Fibroblast of mammary gland (primary cell): ENCODE measurements at places on chromosomes 11 and 22.
A peak's percentile ranks its signal among the peaks of the same experiment; 100 is the strongest.

- DNase-seq: peak; percentile 73
Measured at GRCh38 chr11:95337175-95337957, 106.4 kb upstream of the SESN3 start.

- no peak for DNase-seq
Measured at GRCh38 chr11:121358760-121359159, 66.2 kb downstream of the SC5D start.

DNA sequence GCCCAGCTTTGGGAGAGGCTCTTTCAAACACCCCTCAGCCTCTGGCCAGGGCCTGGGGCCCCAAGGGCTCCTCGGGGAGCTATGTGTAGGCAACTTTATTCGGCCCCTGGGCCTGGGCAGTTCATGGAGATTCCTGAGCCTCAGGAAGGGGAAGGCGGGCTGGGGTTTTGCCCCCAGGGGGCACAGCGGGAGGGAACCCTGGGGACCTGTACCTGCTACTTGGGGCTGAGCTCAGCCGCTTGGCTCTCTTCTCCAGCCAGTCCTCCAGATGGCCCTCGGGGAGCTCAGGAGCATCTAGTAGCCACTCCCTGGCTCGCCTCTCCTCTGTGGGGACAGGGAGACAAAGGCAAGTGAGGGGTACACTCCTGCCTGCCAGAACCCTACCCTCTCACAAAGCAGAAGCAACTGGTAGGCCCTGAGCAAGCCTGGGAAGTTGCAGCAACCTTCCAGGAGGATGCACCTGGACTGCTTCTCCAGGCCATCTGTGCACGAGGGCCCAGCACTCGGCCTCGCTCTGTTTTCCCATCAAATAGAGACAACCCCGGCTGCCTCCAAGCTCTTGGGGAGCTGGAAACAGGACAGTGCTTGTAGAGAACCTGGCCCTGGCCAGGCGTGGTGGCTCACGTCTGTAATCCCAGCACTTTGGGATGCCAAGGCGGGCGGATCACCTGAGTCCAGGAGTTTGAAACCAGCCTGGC lies 18.5 kb downstream of the CABP7 start:
- no peak for DNase-seq

- DNase-seq: no peak
Measured at GRCh38 chr11:119523539-119524157, 100.7 kb upstream of the THY1 start.

GRCh38 chr11:99443276-99443675 lies 422.5 kb downstream of the CNTN5 start:
- DNase-seq: no peak

GRCh38 chr11:32262367-32262766 lies 171.5 kb downstream of the RCN1 start:
- DNase-seq: no peak

DNA sequence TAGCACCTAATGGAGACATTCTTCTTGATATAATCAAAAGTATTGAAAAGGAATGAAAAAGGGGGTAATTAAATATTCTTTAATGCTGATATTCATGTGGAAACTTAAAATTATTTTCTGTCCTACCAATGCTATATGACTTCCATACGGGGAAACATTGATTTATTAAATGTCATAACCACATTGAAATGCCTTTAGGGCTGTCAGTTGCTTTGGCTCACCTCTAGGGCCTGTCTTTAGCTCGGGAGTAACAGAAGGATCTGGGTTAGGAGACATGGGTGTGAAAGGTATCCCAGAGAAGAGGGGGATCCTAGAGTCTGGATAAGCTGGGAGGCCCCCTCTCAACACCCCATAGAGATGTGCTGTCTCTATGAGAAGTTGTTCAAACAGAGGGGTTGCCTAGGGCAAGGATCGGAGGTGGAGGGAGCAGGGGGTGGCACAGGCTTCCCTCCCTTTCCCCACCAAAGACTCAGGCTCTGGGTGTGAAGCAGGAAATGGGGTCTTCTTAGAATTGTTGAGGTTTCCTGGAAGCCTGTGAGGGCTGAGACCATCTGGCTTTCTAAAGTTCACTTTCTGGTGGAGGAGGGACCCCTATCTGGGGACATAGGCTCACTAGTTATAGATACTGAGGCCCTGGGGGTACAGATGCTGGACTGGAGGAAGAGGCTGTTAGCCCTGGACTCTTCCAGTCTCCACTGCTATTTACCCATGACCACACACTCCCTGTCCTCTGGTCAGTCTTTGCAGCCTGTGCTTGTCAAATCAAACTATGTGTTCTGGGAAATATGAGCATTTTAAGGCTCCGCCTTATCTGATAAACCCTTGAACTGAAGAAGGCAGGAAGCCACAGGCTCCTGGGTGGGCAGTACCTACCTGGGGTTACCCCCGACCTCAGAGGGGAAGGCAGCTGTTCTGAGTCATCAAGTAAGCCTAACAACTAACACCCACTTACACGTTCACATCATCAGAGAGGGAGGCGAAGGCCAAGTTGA lies 55.8 kb upstream of the RRAS2 start:
- peak; percentile 54 for DNase-seq

DNA sequence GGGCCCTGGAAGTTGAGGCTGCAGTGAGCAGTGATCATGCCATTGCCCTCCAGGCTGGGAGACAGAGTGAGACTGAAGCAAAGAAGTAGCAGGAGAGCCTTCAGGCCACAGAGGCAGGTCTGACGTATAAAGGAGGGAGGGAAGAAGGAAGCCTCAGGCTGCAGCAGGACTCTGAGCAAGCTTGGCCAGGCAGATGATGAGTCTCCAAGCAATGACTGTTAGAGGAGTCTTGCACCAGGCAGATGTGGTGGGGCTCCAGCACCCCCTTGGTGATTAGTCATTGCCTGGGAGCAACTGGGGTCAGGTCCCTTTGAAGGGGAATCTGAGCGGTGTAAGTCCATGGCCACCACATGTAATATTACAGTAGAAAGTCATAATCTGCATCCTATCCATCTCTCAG lies 36.6 kb upstream of the NFAM1 start:
- peak; percentile 44 for DNase-seq

DNA sequence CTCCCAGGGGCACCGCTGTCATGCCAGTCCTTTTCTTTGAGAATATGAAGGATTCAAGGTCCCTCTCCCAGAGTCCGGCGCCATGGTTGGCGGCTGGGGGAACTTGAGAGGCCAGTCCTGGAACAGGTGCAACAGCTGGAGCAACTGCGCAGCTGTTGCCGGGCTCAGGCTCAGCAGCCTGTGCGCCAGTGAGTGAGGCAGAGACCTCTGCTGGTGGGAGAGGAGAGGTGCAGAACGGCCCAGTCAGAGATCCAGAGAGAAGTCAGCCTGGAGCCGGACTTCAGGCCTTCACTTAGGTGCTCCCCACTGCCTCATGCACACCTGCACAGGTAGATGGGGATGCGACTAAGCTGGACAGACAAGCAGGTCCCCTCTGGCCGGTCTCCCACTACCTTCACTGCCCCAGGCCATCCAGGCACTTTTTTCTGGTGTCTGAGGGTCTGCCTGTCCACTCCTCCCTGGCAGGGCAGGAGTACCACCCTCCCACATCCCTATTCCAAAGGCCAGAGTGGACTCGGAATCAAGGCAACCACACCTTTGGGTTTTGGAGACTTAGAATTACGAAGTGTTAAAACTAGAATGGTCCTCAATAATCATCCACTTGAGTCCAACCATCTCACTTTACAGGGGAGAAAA lies 4.6 kb downstream of the CHRDL2 start:
- peak; percentile 71 for DNase-seq

DNA sequence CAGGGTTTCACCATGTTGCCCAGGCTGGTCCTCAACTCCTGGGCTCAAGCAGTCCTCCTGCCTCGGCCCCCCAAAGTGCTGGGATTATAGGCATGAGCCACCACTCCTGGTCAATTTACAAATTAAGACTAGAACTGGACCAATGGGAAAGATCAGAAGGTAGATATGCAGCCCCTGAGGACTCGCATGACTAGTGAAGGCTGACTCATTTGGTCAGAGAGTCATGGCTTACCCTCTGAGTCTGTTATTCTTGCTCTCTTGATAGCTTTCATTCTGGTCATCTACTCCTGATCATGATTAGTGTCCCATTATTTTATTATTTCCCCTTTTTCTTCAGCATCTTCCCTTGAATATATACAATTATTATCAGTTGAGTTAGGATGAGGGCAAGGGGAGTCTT lies 2.7 kb upstream of the LDHAL6A start:
- DNase-seq: peak; percentile 68

- no peak for DNase-seq
Measured at GRCh38 chr11:69434471-69434931, 47.0 kb upstream of the LINC01488 start.

DNA sequence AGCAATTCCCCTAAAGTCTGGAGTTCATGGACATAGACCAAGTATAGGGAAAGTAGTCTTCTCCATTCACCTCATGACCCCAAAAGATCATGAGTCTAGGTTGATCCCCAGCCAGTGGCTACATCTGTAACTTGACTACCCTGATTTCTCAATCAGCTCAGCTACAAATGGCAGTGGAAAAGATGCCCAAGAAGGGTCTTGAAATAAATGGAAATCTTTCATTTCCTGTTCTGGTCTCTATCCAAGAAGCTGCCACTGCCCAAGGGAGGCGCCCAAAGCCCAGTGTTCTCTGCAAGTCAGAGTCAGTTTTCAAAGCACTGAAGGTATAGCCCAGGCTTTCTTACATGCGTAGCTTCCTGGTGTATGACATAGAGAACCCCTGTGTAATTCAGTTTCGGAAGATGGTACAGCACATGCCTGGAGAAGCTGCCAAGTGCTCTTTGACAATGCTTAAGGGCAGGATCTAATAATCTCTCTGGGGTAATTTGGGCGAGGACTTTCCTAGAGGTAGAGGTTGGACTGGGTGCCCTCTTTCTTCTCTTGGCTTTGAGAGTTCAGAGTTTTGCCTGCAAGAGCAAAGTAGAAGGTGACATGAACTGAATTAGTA lies 101.1 kb downstream of the ADAMTS15 start:
- DNase-seq: peak; percentile 22

GRCh38 chr11:36409152-36409816 lies 100.8 kb downstream of the TRAF6 start:
- peak; percentile 17 for DNase-seq

DNA sequence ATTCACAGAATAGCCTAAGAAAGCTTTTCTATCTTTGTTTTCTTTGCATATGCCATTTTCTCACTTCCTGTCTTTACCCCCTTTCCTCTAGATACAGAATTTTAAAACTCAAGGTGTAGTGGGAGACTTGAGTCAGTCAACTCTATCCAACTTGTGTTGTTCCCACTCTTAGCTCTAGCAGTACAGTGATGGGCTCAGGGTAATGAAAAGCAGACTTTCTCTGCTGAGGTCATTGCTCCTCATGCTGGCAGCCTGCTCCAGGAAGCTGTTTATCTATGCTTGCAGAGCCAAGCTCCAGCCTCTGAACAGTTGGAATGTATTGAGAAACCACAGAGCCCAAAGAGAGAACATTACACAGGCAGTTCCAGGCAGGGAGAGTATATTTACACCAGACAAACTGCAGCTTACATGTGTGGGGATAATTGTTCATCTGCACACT lies 68.1 kb downstream of the CSTPP1 start:
- DNase-seq: peak; percentile 99

- no peak for DNase-seq
Measured at GRCh38 chr22:17706947-17707346, 67.3 kb downstream of the BID start.

DNA sequence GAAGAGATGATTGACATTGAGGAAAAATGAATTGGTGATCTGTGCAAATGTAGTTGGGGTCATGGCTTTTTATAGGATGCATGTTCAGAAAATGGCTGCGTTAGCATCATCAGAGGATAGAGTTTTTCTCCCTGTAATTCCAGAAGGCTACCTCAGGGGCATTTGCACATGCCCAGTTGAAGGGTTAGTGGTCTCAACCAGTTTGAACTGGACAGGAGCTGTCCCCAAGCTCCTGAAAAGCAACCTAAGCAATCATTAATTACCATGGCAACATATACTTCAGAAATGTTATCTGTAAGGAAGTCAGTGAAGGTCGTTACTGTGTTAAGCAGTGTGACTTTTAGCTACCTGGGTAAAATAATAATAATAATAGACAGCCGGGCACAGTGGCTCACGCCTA lies 29.3 kb downstream of the TUG1 start:
- DNase-seq: no peak

GRCh38 chr11:119895981-119896380 lies 167.0 kb upstream of the NECTIN1 start:
- no peak for DNase-seq

GRCh38 chr11:134231958-134232659 lies 7.6 kb downstream of the VPS26B start:
- DNase-seq: no peak

DNA sequence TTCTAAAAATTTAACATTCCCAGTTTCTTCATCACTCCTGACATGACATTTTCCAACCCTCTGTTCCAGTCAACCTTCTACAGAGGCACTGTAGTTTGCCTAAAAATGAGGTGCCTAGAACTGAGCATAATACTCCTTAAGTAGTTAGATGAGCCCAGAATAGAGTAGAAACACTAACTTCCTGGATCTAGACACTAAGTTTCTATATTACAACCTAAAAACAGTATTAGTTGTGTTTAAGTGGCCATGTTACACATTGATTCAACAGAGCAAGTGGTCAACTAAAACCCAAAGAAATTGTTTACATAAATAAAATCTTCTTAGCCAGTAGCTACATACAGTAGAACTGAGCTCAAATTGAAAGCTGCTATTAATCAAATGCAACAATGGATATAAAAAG lies 1.3 kb downstream of the HPS5 start:
- no peak for DNase-seq

DNA sequence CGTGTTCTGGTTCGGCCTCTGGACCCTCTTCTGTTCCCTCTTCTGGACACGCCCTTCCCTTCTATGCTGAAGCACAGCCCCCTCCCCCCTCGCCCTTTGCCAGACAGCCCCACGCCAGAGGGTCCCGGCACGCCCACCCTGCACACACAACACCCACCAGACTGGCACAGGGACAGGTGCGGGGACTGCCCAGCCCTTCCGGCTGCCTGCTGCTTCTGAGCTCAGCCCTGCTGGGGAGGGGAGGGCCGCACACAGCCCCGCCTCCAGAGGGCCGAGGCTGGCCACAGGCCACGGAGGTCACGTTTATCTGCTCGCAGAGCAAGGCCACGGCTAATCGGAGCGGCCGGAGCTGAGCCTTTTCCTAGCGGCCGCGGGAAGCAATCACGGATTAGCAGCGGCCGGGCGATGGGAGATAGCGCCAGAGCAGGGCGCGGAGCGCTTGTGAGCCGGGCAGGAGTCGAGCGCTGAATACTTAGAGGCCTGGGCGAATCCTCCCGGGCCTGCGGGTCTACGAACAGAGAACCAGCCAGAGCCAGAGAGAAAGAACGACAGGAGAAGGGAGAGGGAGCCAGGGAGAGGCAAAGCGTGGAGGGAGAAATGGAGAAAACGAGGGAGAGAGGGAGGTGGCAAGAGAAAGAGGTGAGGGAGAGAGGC lies 21.5 kb downstream of the OTUB1 start:
- peak; percentile 27 for DNase-seq

GRCh38 chr11:769887-770641 lies 7.2 kb downstream of the GATD1 start:
- no peak for DNase-seq
